ENCODE measurements at places on chromosomes 5 and 9.

DNA sequence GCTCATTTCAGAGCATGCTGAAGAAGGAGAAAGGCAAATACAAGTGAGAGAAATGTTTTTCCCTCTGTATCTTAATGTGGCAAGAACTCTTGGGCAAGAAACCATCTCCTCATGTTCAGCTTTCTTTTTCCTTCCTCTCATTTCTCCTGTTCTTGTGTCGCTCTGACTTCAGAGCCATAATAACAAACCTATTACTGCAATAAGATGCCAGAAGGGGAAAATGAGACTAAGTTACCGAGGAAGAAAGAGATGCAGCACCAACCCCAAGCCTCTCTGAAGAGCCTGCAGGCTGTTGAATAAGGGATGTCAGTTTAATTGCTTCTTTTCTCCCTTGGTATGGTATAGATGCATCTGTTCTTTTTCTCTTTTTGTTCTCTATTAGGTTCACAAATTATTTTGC, 170.1 kb upstream of the GLRA1 start:
- DNase-seq: no peak

GRCh38 chr5:33769196-33769595, 122.6 kb downstream of the ADAMTS12 start:
- no peak for DNase-seq

- DNase-seq: no peak
Observed at GRCh38 chr5:153555420-153556114, 65.1 kb downstream of the GRIA1 start.

DNA sequence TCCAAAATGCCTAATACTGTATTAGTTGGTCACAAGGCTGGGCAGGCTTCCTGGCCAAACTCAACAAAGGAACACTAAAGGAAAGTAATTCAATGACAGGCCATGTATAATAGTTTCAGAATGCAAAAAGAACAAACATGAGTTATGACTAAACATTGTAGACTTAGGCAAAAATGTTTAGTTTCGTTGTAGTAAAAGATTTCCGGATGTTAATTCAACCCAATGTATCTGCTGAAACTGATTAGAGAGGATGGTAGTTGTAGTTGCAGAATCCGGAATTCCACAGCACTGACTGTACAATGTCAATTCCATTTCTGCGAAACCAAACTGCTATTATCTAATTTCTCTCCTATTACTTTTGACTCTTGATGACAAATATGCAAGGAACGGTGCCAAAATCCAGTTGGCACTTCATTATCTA, 117.9 kb upstream of the FST start:
- DNase-seq: no peak

DNA sequence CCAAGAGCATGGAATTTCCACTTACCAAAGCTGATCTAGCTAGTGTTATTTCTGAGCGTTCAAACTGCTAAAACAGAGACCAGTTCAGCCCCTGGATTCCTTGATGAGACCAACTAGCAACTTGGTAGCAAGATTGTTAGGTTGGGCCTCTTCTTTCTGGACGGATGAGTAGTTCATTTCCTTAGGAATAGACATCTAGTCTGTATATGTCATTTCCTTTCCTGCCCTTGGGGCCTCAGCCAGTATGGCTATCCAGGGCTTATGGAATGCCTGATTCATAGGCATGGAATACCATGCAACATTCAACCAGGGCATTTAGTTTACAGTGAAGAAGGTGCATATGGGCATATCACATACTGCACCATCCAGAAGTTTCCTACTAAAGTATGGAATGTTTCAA, 14.5 kb upstream of the LPAR1 start:
- no peak for DNase-seq

- DNase-seq: no peak
Observed at GRCh38 chr5:53928641-53929040, 368.2 kb downstream of the NDUFS4 start.

GRCh38 chr5:33888587-33888986, 3.2 kb downstream of the ADAMTS12 start:
- no peak for DNase-seq

DNA sequence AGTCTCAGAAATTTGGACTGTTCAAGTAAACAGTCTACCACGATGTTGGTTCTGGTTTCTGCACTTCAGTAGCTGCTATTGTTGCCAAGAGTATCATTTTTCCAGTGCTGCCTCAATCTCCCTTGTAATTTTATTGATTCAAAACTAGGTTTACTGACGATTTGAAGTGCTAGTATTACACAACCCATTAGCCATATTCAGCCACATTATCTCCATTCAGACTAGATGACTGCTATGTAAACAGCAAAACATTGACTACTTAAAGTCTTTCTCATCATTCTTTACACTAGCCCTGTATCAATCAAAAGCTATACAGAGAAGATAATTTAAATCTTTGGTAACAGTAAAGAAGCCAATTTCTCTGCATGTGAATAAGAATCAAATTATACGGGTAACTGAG, 102.0 kb upstream of the TSLP start:
- no peak for DNase-seq

GRCh38 chr9:126421567-126422428, 95.2 kb downstream of the MVB12B start:
- no peak for DNase-seq

- no peak for DNase-seq
Observed at GRCh38 chr9:127525401-127526188, 74.3 kb downstream of the LRSAM1 start.

DNA sequence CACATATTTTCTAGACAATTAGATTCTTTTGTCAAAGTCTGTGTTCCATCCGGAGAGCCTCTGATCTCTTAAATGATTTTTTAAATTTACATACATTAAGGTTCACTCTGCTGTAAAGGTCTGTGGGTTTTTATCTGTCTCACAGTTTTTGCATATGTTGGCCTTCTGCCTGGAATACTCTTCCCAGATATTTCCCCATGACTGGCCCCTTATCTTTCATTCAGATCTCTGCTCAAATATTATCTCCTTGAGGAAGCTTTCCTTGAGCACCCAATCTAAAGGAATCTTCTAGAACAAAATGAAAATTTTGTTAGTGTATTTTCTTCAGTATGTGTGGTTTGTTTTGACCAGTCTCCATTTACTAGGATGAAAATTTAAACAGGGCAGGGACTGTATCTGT, 26.3 kb downstream of the FAF2 start:
- no peak for DNase-seq

- no peak for DNase-seq
Observed at GRCh38 chr9:114090798-114091197, 8.3 kb downstream of the KIF12 start.

- DNase-seq: no peak
Observed at GRCh38 chr5:142364251-142365145, 39.7 kb upstream of the SPRY4 start.

DNA sequence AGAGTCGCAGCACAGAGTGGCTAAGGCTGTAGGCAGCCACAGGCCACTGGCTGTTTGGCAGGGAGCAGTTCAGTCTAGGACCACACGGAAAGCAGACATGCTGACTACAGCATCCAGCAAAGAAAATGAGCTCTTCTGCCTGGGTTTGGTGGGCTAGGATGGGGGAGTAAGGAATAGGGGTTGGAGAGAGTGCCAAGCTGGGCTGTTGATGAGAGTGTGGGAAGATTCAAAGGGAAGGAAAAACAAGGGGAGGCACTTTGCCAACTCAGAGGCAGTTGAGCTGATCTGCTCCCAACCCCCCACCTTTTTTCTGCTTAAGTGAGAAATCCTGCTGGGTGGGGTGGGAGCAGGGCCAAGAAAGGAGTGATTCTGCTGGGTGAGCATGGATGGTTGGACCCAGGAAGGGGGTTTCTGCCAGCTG, 35.9 kb downstream of the SVEP1 start:
- no peak for DNase-seq

DNA sequence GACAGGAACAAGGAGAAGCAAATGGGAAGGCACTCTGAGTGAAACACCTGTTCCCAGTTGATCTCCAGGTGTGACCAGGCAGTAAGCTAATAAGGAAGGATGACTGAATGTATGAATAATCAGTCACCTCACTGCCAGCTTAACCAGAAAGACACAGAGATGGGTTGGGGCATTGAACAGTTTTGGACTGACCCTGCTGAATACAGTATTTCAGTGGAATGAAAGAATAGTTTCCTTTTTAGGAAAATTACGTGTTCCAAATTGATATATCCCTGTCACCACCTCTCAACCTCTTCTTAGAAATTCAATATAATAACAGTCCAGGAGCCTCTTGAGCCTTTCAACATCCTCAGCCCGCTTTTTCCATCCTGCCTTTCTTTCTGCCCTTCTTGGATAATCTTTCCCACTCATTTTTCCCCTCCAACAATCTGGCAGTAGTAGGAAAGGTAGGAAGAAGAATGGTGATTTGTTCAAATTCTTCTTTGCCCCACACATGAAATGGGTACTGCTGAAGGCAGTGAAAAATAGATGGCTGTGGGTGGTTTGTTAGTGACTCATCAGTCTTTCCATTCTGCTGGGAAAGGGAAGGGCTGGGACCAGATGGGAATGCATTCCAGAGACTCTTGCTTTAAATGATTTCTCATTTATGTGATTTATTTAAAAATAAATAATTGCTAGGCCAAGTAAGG, 117.9 kb downstream of the ZSWIM6 start:
- DNase-seq: no peak

DNA sequence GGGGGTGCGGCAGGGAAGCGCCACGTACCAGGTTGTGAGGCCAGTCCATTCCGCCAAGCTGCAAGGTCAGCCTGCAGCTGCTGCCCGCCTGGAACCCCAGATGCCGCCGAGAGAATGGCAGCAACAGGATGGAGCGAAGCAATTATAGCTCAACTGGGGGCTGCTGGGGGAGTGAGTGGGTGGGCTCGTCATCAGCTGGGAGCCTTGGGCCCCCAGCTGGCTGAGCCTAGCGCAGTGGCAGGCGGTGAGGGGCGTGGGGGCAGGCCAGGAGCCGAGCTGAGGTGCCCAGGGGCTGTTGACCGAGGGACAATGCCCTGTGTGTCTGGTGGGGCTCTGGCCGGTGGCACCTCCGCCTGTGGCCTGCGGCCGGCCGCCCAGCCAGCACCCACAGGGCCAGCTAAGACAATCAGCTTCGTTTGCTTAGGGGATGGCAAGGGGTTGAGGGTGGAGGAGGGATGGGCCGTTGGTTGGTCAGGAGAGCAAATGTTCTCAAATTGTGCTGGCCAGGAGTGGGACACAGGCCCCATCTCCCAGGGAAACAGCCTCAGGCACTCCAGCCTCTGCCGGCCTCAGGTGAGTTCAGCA, at the start of gene IL17B:
Gene IL17B (minus strand): TSS at position 116 of the 585 bp plus-strand sequence. CDS start 67 bp downstream, at position 49.
- no peak for DNase-seq

GRCh38 chr5:138138949-138139780, at the start of gene NME5:
TSS of gene NME5 (minus strand) at chr5:138139428. CDS start at chr5:138138780, 648 bp downstream.
- DNase-seq: no peak

DNA sequence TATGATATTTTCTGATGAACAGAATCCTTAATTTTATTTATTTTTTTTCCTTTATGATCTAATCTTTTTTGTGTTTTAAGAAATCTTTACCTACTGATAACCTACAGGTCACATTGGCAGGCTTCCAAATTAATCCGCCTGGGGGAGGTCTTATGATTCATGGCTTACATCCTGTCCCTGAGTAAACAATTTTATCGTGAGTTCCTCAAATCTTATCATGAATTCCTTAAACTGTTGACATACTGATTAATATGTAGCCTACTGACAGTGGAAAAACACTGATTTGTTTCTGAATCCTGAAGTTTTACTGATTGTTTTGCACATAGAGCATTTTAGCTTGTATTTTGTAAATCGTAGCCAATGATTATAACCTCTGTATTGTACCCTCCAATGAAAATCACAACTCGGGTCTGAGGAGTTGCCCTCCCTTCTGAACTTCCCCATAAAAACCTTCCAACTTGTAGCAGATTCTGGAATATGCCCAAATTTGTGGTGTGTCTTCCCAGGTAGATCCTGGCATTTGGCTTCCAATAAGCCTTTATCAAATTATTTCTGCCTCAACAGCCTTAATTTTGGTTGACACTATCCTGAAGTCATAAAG, 105.6 kb downstream of the VCAN start:
- no peak for DNase-seq

DNA sequence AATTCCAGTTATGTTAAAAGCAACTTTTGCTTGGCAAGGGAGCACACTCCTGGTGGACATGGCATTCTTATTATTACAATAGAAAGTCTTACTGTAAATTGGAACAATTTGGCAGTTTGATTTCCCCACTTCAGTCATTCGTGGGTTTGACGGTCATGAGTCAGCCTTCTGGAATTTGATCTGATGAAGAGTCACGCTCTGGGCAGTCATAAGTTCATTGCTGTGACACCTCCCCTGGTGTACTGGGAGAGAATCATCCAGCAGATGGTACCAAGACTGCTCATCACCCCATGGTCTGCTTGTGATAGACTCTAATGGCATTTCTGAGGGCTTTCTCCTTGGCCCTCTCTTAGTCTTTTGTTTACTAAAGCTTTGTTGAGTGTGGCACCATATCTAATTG, 53.8 kb downstream of the GLRA1 start:
- DNase-seq: no peak

DNA sequence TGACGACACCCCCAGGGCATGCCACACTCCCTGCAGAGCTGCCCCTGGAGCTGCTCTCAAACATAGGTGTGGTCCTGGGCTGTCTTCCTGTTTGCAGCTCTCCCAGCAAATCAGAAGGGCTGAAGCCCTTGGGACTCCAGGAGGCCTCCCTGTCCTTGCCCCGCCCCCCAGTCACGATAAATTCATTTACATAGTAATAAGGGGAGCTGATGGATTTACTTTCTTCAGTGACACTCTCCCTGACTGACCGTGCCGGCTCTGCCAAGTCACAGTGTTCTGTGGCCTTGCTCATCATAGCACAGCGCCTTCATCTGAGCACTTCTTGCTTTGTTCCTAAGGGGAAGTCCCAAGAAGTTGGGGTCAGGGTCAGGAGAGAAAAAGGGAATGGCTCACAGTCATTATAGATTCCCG, 121.4 kb downstream of the ENC1 start:
- DNase-seq: no peak

DNA sequence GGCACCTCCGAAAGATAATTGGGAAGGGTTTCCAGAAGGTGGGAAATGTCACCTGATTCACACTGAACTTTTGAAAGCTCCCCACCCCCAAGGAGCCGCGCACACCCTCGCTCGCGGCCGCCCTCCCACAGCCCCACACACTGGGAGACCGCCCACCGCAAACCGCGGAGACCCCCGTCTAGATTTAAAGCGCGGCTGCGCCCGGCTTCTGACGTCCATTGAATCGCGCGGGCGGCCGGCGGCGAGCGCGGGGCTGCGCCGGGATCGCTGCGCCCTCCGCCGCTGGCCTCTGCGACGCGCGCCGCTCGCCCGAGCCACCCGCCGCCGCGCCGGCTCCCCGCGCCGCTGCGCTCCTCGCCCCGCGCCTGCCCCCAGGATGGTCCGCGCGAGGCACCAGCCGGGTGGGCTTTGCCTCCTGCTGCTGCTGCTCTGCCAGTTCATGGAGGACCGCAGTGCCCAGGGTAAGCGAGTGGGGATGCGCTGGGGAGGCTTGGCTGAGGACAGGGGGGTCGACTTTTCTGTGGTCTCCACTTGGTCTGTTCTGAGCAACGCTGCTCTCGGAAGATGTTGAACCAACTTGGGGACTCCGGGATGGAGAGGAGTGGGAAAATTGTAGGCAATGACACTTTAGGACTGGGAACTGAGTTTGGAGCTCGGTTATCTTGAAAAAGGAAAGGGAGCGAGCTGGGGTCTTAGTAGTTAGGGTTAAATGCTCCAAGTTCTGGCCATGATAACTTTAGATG, at the start of gene FST:
Gene FST (plus strand): TSS at position 214 of the 743 bp plus-strand sequence. CDS start 163 bp downstream, at position 377.
- no peak for DNase-seq

- DNase-seq: no peak
Observed at GRCh38 chr9:78605041-78606000, 308.4 kb downstream of the PSAT1 start.

GRCh38 chr5:73321757-73322436, 126.7 kb downstream of the FOXD1 start:
- no peak for DNase-seq

All from T follicular helper cell (primary cell).